ENCODE measurements at places on chromosomes 16 and 17. TPM values are rescaled to one million over a fixed set of nuclear protein-coding genes. Genes with fewer than 3 reads are reported as not detected.

DNA sequence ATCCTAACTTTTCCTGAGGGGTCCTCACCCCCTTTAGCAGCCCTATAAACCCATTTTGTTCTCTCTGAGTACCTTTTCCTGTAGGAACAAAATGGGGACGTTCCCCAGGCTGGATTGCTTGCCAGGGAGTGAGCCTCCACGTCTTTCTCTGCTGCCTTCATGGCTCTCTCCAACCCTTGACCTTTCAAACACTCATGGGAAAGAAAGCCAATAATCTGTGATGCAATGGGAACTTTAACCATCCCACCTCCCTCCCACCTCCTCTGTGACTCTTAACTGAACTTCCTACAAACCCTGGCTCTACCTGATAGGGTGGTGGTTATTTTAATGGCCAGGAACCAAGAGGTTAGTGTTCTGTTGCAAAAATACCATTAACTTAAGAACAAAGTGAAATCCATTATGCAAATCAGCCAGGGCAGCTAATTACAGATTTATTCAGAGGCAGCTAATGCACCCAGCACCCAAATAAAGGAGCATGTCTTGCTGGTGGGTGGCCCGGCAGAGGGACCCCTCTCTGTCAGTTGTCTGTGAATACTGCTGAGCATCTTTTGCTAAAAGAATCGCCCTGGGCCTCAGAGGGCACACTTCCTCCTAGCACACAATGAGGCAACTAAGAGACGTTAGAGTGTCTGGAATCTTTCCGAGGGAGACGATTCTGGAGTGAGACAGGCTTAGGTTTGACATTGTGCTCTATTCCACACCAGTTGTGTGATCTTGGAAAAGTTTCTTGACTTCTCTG lies 3.0 kb downstream of the PIPOX start:
- no peaks in the 10 kb centered on the region for H3K36me3 ChIP-seq
- H3K4me1 ChIP-seq = peaks cover 53% of the 10 kb centered on the region
- H3K4me3 ChIP-seq = peak overlapping the region; percentile 55
- H3K27me3 ChIP-seq = no peaks in the 10 kb centered on the region
- H3K27ac ChIP-seq = peak overlapping the region; percentile 82

DNA sequence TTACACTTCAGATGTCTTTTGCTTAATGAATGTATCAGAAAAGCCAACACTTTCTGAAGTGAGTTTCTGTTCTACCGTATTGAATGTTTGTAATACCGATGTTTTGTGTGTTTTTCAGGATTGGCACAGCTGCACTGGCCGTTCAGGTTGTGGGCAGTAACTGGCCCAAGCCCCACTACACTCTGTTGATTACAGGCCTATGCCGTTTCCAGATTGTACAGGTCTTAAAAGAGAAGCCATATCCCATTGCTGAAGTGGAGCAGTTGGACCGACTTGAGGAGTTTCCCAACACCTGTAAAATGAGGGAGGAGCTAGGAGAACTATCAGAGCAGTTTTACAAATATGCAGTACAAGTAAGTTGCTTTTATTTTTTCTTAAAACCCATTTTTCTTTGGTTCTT lies 4.7 kb upstream of the ABCC11 start:
- peaks cover 15% of the 10 kb centered on the region for H3K36me3 ChIP-seq
- no peak overlapping the region for H3K4me3 ChIP-seq
- peaks cover 26% of the 10 kb centered on the region for H3K4me1 ChIP-seq
- no peaks in the 10 kb centered on the region for H3K27me3 ChIP-seq

GRCh38 chr16:75252049-75252864 lies 833 bp upstream of the BCAR1 start:
- H3K27ac ChIP-seq = peak overlapping the region; percentile 58
- H3K4me3 ChIP-seq = no peak overlapping the region

DNA sequence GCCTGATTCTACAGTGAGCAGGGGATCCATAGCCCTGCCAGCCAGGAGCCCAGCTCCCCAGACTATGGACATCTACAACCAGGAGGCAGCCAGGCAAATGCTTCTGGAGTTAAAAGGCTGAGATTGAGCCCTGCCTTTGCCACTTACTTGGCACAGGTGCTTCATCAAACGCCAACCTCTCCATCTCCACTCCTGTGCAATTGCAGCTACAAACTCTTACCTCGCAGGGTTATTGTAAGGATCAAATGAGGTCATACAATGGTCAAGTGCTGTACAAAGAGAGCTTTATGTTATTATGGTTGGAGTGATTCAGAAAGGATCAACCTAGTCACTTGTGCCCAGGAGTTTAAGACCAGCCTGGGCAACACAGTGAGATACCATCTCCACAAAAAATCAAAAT lies 9.8 kb upstream of the MYO18A start:
- no peak for DNase-seq
- no peak overlapping the region for H3K4me3 ChIP-seq
- no peaks in the 10 kb centered on the region for H3K4me1 ChIP-seq
- no peaks in the 10 kb centered on the region for H3K27me3 ChIP-seq
- H3K27ac ChIP-seq = no peak overlapping the region

- H3K36me3 ChIP-seq = no peaks in the 10 kb centered on the region
- no peak overlapping the region for H3K4me3 ChIP-seq
- no peaks in the 10 kb centered on the region for H3K27me3 ChIP-seq
- no peaks in the 10 kb centered on the region for H3K4me1 ChIP-seq
- H3K27ac ChIP-seq = no peak overlapping the region
Observed at GRCh38 chr16:31364421-31364820, 9.4 kb downstream of the ITGAX start.

DNA sequence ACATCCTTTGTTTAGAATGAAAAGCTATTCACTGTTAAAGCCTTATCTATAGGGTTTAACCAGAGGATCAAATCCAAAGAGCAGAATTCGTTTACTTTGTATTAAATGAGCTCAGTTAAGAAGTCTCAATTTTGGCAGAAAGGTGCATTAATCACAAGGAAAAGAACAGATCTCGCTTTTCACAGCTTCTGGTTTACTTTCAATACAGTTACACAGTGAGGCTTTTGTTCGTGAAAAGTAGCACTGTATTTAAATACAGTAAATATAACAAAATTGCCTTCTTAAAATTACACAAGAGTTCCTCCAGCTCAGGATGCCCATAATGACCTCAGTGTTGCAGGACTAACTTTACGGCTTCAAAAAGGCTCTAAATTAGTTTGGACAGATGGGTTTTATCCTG lies 669.1 kb upstream of the SALL1 start:
- H3K27ac ChIP-seq = no peak overlapping the region
- H3K36me3 ChIP-seq = no peaks in the 10 kb centered on the region
- H3K4me1 ChIP-seq = no peaks in the 10 kb centered on the region

DNA sequence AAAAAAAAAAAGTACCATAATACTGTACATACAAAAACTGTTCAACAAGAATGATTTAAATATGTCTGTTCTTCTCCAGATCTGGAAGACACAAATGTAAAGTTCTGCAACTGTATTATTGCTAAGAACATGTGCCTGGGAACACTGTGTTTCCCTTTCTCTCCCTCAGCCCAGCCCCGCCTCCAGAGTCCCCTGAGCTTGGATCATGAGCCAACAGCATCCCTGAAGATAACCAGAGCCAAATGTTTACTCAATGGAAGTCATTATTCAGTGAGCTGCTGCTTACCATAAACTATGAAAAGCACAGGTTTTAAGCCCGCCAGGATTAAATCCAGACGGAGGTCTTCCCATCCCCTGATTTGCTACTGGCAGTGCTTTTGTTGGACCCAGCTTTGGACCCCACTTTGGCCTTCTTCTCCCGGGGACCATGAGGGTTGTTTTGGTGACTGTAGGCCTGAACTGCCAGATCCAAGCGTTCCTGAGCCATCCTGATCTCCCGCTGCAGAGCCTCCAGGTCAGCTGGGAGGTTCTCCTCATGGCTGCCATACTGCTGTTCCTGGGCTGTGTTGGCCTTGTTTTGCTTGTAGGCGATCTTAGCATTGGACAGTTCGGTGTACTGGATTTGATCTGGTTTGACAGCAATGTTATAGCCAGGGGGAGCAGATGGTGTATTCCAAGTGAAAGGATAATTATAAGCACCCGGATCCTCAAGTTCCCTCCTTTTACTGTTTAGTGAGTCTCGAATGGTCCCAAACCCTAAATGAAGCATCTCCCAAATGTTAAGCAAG lies 25.6 kb downstream of the GJC1 start:
- no peak overlapping the region for H3K27ac ChIP-seq
- H3K36me3 ChIP-seq = no peaks in the 10 kb centered on the region
- no peaks in the 10 kb centered on the region for H3K27me3 ChIP-seq
- H3K4me3 ChIP-seq = no peak overlapping the region
- H3K4me1 ChIP-seq = no peaks in the 10 kb centered on the region

GRCh38 chr17:18981642-18982424 lies 22.7 kb downstream of the FAM83G start:
- H3K4me3 ChIP-seq = no peak overlapping the region
- H3K27me3 ChIP-seq = no peaks in the 10 kb centered on the region
- peak overlapping the region; percentile 54 for H3K27ac ChIP-seq
- peaks cover 9% of the 10 kb centered on the region for H3K36me3 ChIP-seq

DNA sequence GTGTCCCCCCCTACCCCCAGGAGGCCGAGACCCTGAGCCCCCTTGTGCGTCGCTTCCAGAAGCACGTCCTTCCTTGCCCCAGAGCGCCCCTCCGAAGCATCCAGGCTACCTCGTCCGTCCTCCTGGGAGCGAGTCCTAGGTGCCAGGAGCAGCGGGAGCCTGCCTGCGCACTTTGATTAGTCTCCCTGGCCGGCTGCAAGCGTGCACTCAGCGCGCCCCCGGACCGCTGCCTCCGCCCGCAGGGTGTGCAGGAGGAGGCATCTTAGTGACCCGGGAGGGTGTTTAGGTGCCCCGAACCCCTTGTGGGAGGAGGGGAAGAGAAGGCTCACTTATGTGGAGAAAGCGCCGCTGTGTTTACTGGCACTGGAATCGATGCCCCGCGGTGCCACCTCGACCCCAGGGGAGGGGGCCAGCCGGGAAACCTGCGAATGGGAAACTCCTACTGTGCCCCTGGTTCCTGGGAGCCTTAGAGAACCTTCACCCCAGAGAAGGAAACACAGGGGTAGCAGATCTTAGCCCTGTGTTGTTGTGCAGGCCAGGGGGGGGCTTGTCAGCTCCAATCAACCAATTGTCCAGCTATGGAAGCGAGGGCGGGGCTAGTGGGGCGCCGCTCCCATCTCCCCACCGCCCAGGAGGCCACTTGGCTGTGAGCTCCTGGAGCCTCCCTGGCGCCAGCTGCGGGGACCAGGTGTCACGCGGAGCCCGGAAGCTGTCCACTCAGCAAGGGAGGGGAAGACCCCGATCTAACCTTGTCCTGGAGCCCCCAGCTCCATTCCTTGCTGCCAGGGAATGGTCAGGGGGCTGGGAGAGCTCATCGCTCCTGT lies 922.8 kb upstream of the EEF2KMT start:
- no peak overlapping the region for H3K4me3 ChIP-seq
- no peak overlapping the region for H3K27ac ChIP-seq
- H3K4me1 ChIP-seq = no peaks in the 10 kb centered on the region
- peaks cover under 1% of the 10 kb centered on the region for H3K27me3 ChIP-seq
- no peak for DNase-seq

DNA sequence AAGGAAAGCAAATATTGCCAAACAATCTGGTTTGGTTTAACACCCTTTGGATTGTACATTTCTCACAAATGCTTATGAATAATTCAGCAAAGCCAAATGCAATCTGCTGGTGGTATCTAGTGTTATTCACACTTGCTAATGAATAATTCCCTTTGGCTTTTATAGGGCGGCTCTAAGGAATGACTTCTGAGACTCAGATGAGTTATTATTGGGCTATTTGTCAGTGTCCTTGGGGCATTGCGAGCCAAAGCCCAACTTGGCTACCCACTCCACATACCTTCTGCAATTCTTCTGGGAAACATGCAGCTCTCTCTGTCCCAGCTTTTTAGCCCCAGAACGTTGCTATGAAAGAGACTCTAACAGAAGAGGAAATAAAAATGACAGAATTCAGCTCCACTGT lies 41.1 kb downstream of the FTO start:
- no peaks in the 10 kb centered on the region for H3K27me3 ChIP-seq
- no peaks in the 10 kb centered on the region for H3K36me3 ChIP-seq
- H3K27ac ChIP-seq = no peak overlapping the region
- no peak for DNase-seq

DNA sequence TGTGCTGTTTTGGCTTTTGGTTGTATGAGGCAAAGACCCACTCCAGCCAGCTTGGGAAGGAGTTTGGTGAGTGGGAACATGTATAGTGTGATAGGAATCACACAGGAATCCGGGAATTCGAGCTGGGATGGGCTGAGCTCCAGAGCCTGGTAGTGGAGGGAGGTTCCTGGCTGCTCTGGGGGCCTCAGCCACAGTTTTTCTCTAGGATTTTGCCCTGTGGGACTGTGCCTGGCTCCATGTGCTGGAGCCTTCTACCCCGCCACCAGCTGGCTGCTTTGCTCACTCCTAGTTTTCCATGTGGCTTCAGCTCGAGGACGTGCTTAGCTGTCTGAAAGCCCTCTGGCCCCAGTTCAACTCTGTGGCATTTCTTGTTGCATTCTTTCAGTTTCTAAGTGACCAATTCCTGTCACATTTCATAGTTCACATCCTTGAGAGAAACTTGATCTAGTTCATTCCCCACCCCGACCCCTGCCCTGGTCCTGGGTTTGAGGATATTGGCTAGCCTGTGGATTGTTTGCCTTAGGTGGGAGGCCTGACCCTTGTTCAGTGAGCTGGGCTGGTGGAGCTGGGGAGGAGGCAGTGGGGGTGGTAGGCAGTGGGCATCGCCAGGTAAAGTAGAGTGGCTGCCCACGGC lies 5.0 kb downstream of the SEC14L1 start:
- H3K27me3 ChIP-seq = no peaks in the 10 kb centered on the region
- peaks cover 18% of the 10 kb centered on the region for H3K4me1 ChIP-seq
- H3K36me3 ChIP-seq = no peaks in the 10 kb centered on the region
- no peak for DNase-seq
- H3K27ac ChIP-seq = peak overlapping the region; percentile 81
- H3K4me3 ChIP-seq = no peak overlapping the region

DNA sequence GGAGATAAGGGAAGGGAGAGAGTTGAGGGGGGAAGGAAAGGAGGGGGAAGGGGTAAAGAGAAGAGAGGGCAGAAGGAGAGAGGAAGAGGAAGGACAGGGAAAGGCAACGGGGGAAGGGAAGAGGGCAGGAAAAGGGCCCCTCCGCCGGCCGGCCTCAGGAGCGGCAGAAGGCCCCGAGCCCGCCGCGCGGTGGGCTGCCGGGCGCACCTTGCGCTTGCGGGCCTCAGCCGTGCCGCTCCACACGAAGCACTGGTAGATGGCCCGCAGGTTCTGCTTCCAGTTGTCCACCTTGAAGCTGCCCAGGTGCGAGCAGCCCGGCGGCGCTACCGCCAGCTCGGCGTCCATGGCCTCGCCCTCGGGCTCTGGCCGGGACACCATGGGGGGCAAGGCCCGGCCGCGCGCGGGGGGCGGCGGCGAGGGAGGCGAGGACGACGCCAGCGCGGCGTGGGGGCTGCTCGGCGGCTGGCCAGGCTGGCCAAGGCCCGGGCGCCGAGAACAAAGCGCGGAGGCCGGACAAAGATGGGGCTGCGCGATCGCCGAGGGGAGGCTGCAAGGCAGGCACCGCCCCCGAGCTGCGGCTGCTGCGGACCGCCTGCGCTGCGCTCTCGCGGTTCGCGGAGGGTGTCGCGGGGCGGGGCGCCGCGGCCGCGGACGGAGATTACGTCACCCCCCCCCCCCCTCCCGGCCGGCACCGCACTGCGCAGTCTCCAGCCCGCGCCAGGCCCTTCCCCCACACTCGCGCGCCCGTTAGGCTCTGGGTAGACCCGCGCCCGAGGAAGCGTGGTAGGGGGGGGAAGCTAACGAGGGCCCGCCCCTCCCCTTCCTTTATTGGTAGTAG lies at the start of gene USP22:
TSS of gene USP22 (minus strand) at position 554 of the 838 bp plus-strand sequence. CDS start at position 378, 176 bp downstream.
- H3K27ac ChIP-seq = peak within 1 kb of the TSS; percentile 100
- H3K4me3 ChIP-seq = peak within 1 kb of the TSS; percentile 96
- no peaks in the 10 kb centered on the region for H3K27me3 ChIP-seq
- H3K4me1 ChIP-seq = peaks cover 21% of the 10 kb centered on the region
- DNase-seq = peak; percentile 94

Gene MT1F
- 895 TPM for polyA plus RNA-seq

Gene MT1A
- polyA plus RNA-seq = 511 TPM

Gene FN3K
- polyA plus RNA-seq = 28.7 TPM

Gene CTRB1
- polyA plus RNA-seq = not detected

Data from liver (tissue), 10 donors.